ENCODE measurements at places on chromosomes 11 and 22.

GRCh38 chr11:102448869-102449224 lies 3.7 kb downstream of the TMEM123 start:
- no peak for DNase-seq

- DNase-seq = no peak
Observed at GRCh38 chr11:43907028-43907975, 26.7 kb downstream of the ALKBH3 start.

DNA sequence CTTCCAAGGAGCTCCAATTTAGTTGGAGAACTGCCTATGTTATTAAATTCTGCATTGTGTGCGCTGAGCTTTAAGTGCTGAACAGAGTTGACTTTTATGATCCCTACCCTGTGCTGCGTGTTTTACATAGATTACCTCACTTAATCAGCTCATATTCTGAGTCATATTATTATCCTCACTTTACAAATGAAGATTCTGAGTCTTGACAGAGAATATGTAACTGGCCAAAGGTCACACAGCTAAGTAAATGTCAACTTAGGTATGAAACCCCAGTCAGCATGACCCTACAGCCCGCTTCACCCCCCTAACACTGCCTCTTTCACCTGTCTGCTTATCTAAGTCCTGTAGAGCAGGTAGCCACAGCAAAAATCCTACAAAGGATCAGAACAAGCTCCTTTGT lies 19.8 kb upstream of the TMPRSS5 start:
- DNase-seq = no peak

GRCh38 chr11:14320020-14320419 lies 39.0 kb downstream of the RRAS2 start:
- DNase-seq = no peak

DNA sequence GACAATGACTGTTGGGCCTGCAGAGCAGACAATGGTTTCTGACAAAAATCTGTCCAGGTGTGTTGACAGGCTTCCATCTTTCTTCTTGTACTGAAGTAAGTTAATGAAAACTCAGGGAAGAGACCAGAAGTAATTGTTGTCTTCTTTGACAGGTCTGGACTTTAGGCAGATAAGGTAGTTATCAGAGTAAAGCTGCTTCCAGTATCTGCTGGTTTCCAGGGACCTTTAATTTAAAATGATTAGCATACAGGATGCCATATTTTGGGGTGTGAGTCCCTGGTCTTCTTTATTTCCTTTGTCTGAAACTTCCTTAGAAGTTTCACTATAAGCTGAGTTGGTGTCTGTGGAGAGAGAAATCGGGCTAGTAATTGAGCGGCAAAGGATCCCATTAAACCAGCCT lies 1.4 kb downstream of the TMX2 start:
- no peak for DNase-seq

DNA sequence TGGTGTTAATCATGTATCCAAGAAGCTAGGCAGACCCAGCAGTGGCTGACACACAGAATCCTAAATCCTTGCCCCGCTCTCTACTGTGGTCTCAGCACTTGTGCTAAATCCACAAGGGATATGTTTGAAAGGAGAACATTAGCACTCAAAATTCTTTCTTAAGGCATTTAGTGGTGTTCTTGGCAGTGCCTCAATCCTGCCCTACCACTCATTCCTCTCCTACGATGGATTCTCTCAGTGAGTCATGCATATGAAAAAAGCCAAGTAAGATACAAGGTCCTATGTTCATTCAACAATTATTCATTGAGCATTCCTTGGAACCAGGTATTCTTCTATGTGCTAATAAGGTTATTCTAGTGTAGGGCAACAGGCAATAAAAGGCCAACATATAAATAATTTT lies 31.2 kb downstream of the RRP8 start:
- no peak for DNase-seq

- no peak for DNase-seq
Observed at GRCh38 chr11:133366147-133366546, 166.2 kb downstream of the OPCML start.

Measured in stimulated activated CD4-positive, alpha-beta T cell treated with anti-CD3 and anti-CD28 coated beads, Interleukin-1b, Interleukin-23, amount 100 ng/mL, for 1 hour (primary cell).